CD4-positive, alpha-beta T cell treated with Interleukin-21 for 1 hour (primary cell): ENCODE measurements at places on chromosomes 4 and X.

- DNase-seq: no peak
Observed at GRCh38 chr4:77001907-77002306, 52.4 kb downstream of the SEPTIN11 start.

DNA sequence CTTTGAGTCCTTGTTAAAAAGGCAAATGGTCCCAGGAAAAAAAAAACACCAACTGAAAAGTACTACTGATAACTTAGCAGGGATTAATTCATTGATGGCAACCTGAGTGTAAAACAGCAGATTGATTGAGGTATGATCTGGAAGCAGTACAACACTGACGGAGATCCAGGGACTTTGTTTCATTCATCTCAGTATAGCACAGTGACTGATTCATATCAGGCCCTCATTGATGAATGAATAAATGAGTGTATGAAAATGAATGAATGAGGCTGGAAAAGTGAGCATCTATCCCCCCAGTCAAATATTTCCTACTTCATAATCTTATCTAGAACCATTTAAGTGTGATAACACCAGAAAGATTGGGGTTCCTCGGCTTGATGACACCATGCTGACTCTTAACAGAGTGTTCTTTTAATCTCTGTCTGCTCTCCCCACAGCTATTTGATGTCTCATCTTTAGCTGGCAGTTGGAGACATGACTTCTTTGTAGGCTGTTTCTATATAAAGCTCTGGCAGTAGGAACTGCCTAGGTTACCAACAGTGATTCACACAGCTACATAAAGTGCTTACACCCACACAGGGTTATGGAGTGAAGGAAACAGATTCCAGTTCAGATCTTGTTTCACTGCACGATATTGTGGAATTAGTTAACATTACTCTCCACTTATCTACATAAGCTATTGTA lies 18.6 kb upstream of the RNF128 start:
- DNase-seq: no peak

DNA sequence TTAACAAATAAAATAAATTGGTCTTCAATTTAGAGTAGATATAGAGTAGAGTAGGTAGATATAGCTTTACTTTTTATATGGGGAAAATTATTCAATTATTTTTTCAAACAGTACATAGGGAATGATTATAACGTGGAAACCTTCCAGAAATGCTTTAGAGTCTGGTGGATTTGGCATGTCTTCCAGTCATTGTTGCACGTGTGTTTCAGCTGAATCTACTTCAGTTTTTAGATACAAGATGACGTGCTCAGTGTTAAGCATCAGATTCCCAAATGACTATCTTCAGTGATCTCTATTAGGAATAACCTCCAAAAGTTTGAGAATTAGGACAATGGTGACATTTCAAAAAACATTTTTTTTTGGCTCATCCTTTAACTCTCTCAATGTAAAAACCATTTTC lies 616.9 kb downstream of the ANKRD50 start:
- DNase-seq: no peak

DNA sequence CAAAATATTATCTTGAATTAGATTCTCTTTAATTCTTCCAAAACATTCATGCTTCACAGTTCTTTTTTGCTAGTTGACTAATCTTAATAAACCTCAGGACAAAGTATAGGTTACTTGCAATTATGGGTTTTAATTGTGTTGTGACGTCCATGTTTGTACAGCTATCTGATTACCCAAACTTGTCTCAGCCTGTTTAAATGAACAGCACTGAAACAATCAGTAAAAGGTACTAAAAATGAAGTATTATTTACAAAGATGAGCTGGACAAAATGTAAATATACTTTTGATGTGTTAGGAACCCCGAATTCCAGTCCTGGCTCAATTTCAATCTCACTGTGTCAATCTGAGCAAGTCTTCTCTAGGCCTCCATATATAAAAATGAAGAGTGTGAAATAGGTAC lies 57.4 kb upstream of the SLC6A14 start:
- DNase-seq: no peak

GRCh38 chr4:37568489-37568888 lies 117.7 kb downstream of the RELL1 start:
- DNase-seq: no peak

DNA sequence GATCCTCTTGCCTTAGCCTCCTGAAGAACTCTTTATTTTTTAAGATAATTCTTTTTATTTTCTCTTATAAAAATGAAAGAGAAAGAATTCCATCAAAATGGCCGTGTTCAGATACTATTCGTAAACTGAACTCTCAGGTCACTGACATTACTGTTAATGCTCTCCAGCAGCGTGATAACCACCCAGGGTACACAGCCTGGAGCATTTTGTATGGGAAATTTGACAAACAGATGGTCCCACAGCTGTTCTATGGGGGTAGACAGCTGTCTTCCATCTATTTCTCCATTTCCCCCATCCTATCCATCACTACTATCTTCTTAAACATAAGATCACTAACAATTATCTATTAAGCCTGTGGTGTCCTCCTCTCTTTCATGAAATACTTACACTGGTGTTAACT lies 47.8 kb downstream of the SYNPO2 start:
- no peak for DNase-seq

DNA sequence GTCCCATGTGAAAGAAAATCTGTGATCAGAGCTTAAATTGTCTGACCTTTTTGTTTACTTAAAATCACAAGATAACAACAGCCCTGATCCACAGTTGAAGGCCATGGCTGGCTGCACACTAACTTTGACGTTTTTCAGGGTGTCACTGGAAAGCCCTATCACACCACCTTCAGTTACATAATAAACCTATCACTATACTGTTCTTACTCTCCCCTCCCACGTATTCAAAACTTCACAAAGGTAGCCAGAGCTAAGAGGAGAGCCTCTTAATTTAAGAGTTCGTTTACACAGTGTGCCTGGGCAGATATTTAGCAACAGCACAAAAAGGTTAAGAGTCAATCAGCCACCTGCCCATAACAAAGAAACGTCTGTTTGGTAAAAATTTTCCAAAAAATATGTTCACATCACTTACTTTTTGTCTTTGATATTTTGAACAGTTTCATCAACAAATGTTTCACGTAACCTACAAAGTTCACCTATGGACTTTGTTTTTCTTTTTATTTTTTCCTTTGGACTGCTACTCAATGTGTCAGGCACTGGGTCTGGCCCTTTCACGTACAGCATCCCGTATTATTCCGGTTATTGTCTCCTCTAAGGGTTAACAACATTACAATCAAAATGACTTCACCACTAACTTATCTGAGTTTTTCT lies 25.0 kb downstream of the RFC1 start:
- no peak for DNase-seq

- DNase-seq: no peak
Observed at GRCh38 chr4:146265950-146266490, 51.7 kb downstream of the REELD1 start.

GRCh38 chr4:156790866-156791265 lies 180.7 kb downstream of the PDGFC start:
- no peak for DNase-seq

- no peak for DNase-seq
Observed at GRCh38 chrX:18789916-18790315, 82.5 kb downstream of the PPEF1 start.

GRCh38 chrX:8604131-8604530 lies 127.8 kb downstream of the ANOS1 start:
- DNase-seq: no peak

DNA sequence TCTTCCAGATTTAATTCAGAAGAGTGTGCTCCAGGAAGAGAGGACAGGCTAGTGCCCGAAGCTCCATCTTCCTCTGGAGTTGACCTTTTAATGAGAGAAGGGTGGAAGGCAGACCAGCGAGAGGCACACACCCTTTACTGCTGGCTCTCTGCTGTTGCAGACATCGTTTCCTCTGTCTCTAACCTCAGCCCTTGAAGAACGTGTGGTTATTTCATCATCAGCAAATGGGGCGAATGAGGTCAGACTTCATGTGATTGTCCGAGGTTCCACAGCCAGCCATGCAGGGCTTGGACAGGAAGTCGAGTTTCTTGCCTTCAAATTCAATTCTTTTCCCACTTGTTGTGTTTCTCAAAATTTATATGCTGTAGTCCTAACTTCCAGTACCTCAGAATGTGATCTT lies 155.2 kb upstream of the MSX1 start:
- no peak for DNase-seq

GRCh38 chr4:107742791-107743190 lies 22.8 kb upstream of the PAPSS1 start:
- DNase-seq: no peak

DNA sequence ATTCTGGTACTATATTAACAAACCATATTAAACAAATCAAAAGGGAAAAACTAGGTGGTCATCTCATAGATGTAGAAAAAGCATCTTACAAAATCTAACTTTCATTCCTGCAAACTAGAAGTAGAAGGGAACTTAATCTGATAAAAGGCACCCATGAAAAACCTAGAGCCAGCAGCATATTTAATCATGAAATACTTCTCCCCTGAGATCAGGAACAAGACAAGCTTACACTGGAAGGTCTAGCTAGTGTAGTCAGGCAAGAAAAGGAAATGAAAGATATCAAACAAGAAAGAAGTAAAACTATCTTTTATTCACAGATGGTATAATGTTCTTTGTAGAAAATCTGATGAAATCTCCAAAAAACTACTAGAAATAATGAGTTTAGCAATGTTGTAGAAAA lies 41.2 kb downstream of the ATP10D start:
- no peak for DNase-seq

- DNase-seq: no peak
Observed at GRCh38 chr4:8701126-8702019, 108.8 kb downstream of the CPZ start.

- no peak for DNase-seq
Observed at GRCh38 chr4:66376396-66376795, 706.1 kb upstream of the EPHA5 start.

DNA sequence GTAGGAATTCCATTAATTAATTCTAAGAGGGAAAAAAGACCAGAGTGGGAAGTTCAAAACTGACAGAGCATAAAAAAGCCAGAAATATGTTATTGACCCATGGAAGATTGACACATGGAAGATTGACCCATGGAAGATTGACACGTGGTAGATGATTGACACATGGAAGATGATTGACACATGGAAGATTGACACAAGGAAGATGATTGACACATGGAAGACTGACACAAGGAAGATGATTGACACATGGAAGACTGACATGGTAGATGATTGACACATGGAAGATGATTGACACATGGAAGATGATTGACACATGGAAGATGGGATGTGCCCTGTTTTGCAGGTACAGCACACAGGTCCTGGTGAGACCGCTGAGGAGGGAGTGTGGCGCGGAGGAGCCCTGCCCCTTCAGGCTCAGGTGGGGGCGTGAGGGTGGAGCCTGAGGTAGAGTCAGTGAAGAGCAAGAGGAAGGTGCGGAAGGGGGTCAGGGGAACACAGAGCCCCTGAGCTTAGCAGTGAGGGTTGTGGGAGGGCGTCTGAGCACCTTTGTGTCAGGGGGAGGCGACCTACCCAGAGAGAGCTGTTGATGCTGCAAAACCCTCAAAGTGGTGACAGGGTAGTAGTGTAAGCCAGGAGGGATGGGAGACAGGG lies 15.8 kb upstream of the PDE6B start:
- DNase-seq: no peak

DNA sequence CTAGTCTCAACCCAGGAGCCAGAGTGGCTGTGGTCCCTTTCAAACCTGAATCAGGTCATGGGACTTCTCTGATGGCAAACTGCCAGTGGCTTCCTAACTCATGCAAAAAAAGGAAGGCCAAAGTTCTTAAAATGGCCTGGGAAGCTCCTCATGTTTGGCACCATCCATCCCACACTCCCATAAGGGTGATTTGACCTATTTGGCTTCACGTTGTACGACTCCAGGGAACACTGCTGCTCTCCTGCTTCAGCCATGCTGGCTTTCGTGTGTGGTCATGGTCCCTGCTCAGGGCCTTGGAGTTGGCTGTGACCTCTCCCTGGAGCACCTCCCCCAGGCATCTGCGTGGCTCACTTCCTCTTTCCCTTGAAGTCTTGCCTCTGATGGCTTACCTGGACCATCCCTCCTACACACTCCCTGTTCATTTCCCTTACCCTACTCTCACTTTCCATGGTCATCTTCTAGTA lies 12.8 kb upstream of the TMSB4X start:
- no peak for DNase-seq

DNA sequence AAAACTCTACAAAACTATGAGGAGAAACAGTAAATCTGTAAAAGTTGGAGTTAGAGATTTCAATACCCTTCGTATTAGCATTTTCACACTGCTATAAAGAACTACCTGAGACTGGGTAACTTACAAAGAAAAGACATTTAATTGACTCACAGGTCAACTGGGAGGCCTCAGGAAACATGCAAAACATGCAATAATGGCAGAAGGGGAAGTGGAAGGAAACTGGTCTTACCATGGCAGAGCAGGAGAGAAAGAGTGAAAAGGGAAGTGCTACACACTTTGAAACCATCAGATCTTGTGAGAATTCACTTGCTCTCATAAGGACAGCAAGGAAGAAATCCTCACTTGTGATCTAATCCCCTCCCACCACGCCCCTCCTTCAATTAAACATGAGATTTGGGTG lies 949.9 kb downstream of the TECRL start:
- no peak for DNase-seq

DNA sequence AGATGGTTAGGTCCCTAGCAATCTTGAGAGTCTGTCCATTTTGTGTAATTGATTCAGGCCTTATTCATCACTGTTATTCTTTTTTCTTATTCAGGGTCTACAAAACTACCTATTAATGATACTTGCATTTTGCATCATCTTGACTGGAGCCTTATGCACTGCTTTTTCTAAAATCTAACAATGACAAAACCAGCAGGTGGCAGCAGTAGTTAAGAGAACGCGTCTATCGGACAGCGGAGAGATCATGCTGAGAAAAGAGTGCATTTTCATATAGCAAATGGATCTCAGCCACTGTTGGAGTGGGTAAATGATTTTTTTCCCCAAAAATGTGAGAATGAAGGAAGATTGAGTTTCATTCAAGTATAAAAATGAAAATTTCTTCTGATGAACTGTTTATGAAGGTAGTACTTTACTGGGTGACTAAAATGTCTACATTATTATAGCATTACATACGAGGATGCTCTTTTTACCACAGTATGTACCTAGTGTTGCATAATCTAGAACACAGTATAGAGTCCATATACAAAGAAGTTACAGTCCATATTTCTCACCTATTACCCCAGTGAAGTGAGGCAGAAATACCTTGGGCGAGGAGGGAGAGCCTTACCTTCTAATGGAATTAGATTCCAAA lies 43.2 kb downstream of the TMEM144 start:
- peak; percentile 41 for DNase-seq

DNA sequence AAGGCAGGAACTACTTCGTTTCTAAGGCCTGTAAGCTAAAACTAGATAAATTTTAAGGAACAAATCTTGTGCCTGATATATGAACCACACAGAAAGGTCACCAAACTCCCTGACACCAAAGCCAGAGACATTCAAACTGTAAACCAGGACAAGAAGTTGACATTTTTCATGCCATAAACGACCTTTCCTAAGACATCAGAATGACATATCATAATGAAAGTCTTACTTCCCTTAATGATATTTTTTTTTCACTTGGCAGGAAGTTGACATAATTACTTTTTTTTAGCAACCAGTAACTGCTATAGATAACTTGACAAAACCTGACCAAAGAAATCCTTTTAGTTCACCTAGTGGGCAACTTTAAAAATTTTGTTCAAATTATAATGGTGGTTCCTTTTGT lies 231.5 kb upstream of the AGTR2 start:
- DNase-seq: no peak

GRCh38 chr4:138577145-138577544 lies 335.0 kb upstream of the SLC7A11 start:
- no peak for DNase-seq

- peak; percentile 62 for DNase-seq
Observed at GRCh38 chr4:38177035-38177546, 216.9 kb downstream of the PTTG2 start.

GRCh38 chr4:145280541-145280940 lies 100.2 kb upstream of the OTUD4 start:
- DNase-seq: no peak

- no peak for DNase-seq
Observed at GRCh38 chr4:39937683-39938268, 39.9 kb downstream of the PDS5A start.
